ENCODE measurements at places on chromosomes 6 and 20.

DNA sequence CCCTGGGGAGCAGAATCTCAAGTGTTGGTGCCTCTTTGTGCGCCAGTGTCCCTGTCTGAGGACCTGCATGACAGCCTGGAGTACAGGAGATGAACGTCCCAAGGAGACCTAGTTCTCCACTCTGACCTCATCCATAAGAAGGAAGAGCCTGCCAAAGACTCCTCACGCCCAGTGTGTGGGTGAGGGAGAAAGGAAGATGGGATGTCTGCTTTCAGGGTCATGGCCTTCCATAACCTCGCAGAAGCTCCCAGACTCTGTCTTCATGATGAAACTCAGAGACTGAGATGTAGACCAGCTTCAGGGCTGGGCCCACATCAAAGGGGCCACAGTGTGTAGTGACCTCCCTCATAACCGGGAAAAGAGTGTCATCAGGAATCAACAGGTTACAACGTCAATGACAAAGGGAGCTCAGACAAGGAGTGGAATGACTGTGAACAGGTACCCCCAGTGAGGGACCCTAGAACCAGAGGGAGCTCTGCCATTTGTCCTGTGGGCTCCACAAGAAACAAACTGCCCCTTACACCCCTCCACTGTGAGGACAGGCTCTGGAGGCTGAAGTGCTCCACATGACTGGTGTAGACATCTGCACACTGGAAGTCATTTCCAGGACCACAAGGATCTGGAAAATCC, 8.1 kb downstream of the HLA-DQB1 start:
- DNase-seq, result no peak

GRCh38 chr6:40792183-40792582, 205.0 kb upstream of the LRFN2 start:
- no peak for DNase-seq

DNA sequence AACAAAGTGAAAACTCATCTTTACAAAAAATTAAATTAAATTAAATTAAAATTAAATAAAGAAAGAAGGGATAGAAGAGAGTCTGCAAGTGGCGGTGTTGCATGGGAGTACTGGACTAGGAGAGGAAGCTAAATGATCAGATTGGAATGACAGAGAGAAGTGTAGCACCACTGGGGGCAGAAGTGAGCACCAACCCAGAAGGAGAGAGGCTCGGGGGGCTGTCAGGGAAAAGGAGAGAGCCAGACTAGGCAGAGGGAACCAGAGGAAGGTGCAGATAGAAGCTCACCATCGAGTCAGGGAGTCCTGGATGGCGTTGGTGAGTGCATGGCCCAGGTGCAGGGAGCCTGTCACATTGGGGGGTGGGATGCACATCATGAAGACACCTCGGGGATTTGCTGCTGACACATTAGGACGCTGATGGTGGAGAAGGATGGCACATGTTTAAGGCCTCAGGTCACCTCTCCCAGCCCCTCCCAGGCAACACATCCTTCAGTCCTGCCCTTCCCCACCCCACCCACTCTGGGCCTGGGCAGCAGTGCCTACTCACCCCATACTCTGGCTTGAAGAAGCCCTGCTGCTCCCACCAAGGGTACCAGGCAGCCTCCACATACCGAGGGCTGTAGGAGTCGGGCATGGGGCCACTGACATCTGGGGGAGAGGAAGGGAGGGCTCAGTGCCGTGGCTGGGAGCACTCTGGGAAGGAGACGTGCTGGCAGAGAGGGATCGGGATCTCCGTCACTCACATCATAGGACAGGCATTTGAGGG, 4.0 kb downstream of the VARS1 start:
- no peak for DNase-seq

- DNase-seq, result no peak
Observed at GRCh38 chr6:69796073-69796641, 653 bp downstream of the LMBRD1 start.

DNA sequence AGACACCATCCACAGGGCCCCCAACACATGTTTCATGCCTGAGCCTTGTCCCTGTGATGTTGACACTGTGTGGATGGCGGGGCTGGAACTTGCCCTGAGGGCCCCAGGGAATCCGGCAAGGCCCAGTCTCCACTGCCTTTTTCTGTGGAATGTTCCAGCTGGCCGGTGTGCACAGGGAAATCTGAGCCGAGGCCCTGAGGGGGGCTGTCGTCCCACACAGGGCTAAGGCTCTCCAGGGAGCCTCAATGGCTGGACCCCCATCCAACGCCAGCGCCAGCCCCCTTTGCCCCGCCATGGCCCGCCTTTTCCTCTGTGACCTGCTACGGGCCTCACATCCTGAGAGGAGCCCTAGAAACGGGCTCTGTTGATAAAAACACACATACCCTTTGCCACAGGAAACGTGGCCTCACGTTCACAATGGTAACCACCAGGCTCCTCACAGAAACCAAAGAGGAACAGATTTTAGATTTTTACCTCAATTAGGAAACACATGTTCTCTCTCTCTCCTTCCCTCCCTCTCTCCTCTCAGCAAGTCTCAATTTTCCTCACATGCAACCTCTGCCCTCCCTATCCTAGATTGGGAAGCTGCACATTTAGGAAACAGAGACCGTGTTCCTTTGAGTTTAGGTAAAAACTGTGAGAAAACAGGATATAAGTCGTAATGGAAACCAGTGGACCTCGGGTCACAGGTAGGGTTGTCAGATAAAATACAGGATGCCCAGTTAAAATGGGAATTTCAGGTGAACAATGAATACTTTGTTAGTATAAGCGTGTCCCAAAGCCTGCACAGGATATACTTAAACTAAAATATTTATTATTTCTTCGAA, 13.7 kb upstream of the ZNF831 start:
- no peak for DNase-seq

- no peak for DNase-seq
Observed at GRCh38 chr20:38272398-38272797, 11.9 kb upstream of the KIAA1755 start.

GRCh38 chr20:19885939-19886660, 128.0 kb downstream of the RIN2 start:
- DNase-seq, result no peak

GRCh38 chr6:163459536-163459935, 45.0 kb downstream of the QKI start:
- no peak for DNase-seq

All from stimulated activated CD4-positive, alpha-beta T cell treated with anti-CD3 and anti-CD28 coated beads, Interleukin-1b, Interleukin-23, amount 100 ng/mL, for 24 hours (primary cell).